ENCODE measurements at places on chromosomes 12 and 14.

GRCh38 chr12:65209655-65210043 is 40.3 kb downstream of the LEMD3 start:
- no peak for DNase-seq

DNA sequence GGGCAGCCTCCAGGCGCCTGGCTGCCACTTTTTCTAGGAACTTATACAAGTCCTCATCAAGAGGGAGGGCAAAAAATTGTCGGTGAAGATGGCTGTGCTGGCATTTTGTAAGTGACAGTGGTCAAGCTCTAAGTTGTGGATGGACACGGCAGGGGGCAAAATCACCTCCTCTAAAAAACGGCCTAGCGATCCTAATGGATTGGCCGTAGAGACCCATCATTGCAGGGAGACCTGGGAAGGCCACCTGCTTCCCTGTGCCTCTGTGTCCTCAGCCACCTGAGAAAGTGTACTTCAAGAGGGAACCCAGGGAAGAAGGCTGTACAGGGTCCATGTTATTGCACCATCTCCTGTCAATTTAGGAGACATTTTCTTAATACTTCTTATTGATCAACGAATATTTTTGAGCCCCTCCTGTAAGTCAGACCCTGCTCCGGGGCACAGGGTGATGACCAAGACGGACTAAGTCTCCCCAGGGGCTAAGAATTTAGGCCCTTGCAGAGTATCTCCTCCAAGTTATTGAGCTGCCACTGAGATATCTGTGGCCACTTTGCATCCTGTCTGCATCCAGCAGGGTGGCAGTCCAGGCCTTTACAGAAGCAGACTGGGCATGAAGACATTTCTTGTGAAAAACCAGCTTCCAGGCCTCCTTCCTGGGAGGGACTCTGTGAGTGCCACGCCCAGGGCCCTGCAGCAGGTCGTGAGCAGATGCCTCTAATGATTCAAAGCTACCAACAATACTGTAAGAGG is 40.5 kb downstream of the PSMA6 start:
- DNase-seq = no peak

DNA sequence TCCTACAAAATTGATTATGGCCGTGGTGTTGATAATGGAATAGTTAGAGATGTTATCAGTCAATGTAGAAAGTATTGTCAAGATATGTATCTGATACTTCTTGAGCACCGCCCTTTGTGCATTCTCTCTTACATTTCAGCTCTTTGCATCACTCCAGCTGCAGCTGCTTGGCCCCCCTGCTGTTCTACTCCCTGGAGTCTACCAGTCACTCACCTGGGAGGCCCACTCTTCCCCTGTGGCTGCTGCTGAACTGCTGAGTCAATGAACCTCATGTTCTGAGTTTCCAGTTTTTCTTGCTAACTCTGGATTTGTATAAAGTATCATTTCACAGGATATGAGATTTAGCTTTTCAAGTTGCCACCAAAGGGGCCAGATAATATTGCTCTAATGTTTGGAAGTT is 312.8 kb upstream of the SLC16A7 start:
- DNase-seq = no peak

DNA sequence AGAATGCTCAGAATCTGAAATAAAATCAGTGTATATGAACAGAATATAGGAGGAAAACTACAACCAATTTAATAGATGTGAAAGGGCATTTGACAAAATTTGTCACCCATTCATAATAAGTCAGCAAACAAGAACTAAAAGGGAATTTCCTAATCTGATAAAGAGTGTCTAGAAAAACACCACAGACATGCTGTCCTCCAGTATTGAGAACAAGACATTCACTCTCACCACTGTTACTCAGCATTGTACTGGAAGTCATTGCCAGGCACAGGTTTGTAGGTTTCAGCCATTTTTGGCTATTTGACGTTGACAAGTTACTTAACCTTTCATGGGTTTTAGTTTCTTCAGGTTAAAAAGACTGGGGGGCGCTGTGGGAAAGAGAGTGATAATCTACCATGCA is 13.2 kb downstream of the EIF2S1 start:
- no peak for DNase-seq

- DNase-seq = no peak
Observed at GRCh38 chr14:21069388-21070082, 569 bp upstream of the ARHGEF40 start.

DNA sequence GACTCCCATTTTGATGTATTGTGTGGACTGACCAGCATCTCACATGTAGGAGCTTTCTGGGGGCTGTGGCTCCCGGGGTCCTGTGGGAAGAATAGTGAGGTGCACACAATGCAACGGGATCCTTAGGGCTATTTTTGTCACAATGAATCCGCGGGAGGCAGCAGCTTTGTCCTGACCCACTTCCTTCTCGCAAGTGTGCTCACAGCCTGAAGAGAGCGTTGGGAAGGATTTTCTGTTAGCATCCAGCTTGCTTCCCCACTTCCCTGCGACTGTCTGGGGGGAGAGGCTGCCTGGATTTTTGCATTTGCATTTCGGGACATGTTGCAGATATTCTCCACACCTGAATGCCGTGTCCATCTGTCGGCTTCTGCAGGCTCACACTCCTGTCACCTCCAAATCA is 31.9 kb downstream of the FZD10 start:
- no peak for DNase-seq

DNA sequence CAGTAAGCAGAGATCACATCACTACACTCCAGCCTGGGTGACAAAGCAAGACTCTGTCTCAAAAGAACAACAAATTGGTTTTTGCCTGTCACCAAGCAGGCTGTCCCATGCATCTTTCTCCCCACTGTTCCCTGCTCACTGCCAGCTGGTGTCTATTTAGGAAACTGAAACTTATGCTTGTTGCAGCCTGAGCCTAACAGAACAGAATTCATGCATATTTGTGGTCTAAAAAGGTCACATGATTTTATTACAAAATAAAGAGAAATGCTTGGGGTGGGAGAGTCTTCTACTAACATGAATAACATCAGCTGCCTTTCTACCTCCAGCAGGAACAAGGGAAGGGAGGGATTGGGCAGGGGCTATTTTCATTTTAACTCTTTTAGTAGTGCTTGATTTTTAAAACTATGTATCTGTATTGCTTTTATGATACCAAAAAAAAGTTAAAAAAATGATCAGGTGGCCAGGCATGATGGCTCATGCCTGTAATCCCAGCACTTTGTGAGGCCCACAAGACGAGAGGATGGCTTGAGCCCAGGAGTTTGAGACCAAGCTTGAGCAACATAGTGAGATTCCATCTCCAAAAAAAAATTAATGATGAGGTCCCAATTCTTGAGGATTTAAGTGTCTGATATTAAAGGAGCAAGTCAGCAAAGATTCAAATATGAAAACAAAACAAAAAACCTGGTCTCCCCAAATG is 923 bp downstream of the STAT2 start:
- no peak for DNase-seq

- no peak for DNase-seq
Observed at GRCh38 chr12:121300083-121300819, 3.7 kb upstream of the CAMKK2 start.

GRCh38 chr12:58894040-58894439 is 26.3 kb downstream of the LRIG3 start:
- no peak for DNase-seq

GRCh38 chr14:71852181-71852580 is 80.0 kb upstream of the RGS6 start:
- no peak for DNase-seq

GRCh38 chr14:27387463-27387862 is 789.6 kb upstream of the NOVA1 start:
- no peak for DNase-seq

- DNase-seq = no peak
Observed at GRCh38 chr12:87930627-87931026, 98.6 kb downstream of the C12orf50 start.

DNA sequence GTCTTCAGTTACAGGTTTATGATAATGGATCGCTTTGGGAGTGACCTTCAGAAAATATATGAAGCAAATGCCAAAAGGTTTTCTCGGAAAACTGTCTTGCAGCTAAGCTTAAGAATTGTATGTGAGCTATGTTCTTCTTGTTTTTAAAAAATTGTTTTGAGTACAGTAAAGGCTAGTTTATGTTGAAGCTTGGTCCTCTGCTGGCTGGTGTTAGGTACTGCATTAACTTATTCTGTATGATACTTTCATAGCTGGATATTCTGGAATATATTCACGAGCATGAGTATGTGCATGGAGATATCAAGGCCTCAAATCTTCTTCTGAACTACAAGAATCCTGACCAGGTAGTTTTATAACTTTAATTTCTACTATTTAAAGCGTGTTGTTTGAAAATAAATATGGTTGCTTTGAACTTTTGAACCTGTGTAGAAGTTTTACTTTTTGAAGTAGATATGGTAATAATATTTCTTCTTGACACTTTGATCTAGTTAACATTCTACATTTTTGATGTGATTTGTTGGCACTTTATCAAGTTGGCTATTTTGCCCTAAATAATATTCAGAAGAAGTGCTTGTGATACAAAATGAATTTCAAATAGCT is 55.7 kb downstream of the VRK1 start:
- DNase-seq = no peak

GRCh38 chr12:1171657-1172408 is 180.8 kb downstream of the ERC1 start:
- DNase-seq = no peak

GRCh38 chr14:22554498-22555383 is 34.3 kb downstream of the DAD1 start:
- DNase-seq = no peak

- no peak for DNase-seq
Observed at GRCh38 chr14:53714495-53715192, 242.0 kb downstream of the BMP4 start.

DNA sequence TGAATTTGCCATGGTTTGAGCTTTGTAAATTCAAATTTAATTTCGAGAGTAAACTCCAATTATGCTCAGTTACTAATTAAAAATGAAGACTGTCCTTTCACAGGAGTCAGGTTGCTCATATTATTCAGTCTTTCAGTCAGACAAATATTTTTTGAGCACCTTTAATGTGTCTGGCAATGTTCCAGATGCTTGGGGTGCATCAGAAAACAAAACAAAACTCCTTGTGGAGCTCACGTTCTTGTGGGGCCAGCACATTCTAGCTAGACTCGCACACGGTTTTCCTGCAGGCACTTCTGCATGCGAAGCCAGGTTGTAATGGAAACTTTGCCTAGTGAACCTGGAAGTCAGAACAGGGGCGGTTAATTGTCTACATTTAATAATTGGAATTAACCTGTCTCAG is 64.0 kb upstream of the ATF1 start:
- no peak for DNase-seq

GRCh38 chr14:68492381-68493151 is 300.3 kb downstream of the ZFP36L1 start:
- DNase-seq = no peak

- no peak for DNase-seq
Observed at GRCh38 chr12:107027636-107028053, 40.7 kb upstream of the MTERF2 start.

- no peak for DNase-seq
Observed at GRCh38 chr14:29097476-29097875, 330.9 kb downstream of the FOXG1 start.

DNA sequence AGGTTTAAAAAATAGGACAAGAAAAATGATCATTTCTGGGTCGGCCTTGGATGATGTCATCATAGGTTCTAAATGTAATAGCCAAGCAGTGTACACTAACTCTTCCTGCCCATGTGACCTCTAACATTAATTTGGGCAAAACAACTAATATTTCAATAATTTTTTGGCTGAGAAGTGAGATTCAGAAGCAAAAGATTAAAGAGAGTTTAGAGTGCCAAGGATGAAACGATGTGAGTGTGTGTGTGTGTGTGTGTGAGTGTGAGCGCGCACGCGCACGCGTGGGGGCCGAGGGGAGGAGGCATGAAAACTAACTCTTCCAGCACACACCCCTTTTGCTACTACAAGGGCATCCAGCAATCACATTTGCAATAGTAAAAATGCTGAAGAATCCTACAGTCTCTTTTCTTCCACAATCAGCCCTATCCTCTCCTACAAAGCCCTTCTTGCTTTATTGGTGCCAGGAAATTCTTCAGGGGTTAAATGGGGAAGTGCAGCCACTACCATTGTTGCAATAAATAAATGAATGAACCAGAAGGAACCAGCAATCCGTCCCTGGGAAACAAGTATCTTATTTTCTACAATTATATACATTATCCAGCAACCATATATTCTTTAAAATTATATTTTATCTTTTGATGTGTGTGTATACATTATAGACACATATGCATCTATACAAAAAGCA is 52.9 kb downstream of the PEBP1 start:
- DNase-seq = no peak

GRCh38 chr12:101803978-101804377 is 26.8 kb downstream of the GNPTAB start:
- DNase-seq = no peak

- DNase-seq = no peak
Observed at GRCh38 chr14:89359477-89360222, 57.4 kb downstream of the FOXN3 start.

DNA sequence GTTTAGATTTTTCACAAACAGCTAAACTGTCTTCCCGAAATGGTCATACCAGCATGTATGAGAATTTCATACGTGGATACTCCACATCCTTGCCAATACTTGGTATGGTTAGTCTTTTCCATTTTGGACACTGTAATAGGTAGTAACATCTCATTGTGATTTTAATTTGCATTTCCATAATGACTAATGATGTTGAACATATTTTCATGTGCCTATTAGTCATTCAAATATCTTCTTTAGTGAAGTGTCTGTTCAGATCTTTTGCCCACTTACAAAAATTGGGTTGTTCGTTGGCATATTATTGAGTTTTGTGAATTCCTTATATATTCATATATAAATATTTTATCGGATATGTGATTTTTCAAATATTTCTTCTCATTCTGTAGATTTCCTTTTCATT is 78.0 kb upstream of the GNG2 start:
- DNase-seq = no peak

GRCh38 chr14:65946494-65946893 is 534.0 kb downstream of the FUT8 start:
- no peak for DNase-seq

- no peak for DNase-seq
Observed at GRCh38 chr12:64252681-64253080, 30.6 kb upstream of the KICS2 start.

- no peak for DNase-seq
Observed at GRCh38 chr12:100567945-100568344, 5.5 kb upstream of the GAS2L3 start.

- no peak for DNase-seq
Observed at GRCh38 chr12:95484524-95484923, 10.6 kb downstream of the METAP2 start.

DNA sequence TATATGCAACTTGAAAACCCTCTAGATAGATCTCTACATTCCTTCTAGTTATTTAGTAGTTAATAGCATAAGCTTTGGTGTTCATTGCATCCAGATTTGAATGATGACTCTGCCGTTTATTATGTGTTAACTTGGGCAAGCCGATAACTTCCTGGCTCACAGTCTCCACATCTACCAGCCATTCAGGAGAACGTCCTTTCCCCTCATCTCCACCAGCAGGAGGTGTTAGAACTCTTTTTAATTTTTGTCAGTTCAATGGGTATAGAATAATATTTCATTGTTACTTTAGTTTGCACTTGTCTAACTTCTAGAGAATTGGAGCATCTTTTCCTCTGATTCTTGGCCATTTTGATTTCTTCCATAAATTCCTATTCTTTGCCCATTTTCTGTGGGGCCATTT is 30.0 kb upstream of the WSCD2 start:
- DNase-seq = no peak

- no peak for DNase-seq
Observed at GRCh38 chr12:110531741-110532333, 29.7 kb downstream of the RAD9B start.
